ENCODE measurements at places on chromosomes 16 and 17.
A peak's percentile ranks its signal among the peaks of the same experiment; 100 is the strongest.

DNA sequence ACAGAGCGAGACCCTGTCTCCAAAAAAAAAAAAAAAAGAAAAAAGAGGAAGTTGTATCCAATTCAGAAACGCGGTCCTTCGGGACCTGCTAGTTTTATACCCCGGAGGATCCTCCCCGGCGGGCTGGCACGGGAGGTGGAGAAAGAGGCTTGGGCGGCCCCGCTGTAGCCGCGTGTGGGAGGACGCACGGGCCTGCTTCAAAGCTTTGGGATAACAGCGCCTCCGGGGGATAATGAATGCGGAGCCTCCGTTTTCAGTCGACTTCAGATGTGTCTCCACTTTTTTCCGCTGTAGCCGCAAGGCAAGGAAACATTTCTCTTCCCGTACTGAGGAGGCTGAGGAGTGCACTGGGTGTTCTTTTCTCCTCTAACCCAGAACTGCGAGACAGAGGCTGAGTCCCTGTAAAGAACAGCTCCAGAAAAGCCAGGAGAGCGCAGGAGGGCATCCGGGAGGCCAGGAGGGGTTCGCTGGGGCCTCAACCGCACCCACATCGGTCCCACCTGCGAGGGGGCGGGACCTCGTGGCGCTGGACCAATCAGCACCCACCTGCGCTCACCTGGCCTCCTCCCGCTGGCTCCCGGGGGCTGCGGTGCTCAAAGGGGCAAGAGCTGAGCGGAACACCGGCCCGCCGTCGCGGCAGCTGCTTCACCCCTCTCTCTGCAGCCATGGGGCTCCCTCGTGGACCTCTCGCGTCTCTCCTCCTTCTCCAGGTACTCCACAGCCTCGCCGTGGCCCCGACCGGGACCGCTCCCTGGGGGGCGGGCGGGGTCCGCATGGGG is at the start of gene CDH3:
Gene CDH3, plus strand, starts transcription at position 596 of the 779 bp plus-strand sequence. Its CDS starts 70 bp downstream, at position 666.
- no peak for DNase-seq

DNA sequence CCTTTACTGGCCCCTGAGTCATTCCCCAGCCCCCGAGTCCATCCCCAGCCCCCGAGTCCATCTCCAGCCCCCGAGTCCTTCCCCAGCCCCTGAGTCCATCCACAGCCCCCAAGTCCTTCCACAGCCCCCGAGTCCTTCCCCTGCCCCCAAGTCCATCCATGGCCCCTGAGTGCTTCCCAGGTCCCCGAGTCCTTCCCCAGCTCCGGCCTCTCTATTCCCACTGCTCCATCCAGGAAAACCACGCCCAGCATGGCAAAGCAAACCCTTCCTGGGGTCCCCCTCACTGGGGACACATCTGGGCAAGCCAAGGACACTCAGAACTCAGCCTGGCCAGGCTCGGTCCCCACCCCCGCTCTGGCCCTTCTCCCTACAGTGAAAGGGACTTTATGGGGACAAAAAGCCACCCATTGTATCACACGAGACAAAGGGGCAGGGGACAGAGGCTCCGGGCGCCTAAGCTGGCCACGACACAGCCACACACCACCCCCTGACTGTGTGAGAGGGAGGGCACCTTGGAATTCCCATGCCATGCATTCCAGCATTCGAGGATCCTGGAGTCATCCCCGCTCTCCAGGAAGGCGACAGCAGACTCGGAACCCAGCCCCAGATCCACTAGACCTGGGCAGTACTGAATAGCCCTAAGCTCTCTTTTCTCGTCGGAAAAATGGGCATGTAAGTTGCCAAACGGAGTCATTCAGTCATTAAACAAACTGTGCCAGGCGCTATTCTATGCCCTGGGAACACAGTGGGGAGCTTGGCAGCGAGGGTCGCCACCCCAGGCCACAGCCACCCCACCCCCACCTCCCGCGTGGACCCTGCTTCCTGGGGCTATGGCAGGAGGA is 14.0 kb downstream of the PLLP start:
- no peak for DNase-seq

GRCh38 chr17:76543826-76544545 is 4.1 kb downstream of the PRCD start:
- no peak for DNase-seq

DNA sequence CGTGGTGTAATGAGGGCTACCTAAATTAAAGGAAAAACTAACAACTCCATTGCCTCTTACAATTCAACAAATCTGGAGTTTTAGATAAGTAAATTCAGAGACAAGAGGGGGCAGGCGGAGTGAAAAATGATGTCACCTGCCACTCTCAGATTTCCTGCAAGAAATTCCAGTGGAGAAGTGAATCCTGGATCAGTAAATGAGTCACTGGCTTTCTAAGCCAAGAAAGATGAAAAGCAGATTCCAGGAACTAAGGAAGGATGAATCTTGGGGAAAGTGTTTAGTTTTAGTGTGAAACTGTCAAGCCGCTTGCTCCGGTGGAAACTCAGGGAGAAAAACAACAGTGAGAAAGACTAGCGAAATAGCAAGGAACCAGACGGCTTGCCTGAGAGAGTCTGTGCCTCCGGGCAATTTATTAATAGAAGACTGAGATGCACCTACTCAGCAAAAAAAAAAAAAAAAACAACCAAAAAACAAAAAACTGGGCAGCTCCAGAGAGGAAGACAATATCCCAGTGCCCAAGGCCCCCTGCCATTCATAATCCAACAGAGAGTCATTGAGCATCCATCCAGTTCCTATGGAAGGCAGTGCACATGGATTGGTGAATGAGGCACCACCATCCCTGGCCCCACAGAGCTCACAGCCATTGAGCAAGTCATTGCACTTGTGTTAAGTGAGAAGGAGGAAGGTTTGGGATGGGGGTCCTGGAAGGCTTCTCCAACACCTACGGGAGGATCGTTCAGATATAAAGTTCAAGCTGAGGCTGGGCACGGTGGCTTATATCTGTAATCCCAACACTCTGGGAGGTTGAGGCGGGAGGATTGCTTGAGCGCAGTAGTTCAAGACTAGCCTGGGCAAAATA is 12.1 kb upstream of the RIPOR1 start:
- DNase-seq = no peak

- no peak for DNase-seq
These were observed 771 bp downstream of the MSRB1 start for GRCh38 chr16:1942047-1942809.

DNA sequence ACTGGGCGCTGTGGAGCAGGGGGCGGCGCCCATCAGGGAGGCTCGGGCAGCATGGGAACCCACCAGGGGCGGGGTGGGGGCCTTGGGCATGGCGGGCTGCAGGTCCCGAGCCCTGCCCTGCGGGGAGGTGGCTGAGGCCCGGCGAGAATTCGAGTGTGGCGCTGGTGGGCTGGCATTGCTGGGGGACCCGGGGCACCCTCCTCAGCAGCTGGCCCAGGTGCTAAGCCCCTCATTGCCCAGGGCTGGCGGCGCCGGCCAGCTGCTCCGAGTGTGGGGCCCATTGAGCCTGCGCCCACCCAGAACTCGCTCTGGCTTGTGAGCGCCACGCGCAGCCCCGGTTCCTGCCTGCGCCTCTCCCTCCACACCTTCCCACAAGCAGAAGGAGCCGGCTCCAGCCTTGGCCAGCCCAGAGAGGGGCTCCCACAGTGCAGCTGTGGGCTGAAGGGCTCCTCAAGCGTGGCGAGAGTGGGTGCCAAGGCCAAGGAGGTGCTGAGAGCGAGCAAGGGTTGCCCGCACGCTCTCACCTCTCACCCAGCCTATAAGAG is 5.9 kb downstream of the ALDH3A2 start:
- DNase-seq = no peak

DNA sequence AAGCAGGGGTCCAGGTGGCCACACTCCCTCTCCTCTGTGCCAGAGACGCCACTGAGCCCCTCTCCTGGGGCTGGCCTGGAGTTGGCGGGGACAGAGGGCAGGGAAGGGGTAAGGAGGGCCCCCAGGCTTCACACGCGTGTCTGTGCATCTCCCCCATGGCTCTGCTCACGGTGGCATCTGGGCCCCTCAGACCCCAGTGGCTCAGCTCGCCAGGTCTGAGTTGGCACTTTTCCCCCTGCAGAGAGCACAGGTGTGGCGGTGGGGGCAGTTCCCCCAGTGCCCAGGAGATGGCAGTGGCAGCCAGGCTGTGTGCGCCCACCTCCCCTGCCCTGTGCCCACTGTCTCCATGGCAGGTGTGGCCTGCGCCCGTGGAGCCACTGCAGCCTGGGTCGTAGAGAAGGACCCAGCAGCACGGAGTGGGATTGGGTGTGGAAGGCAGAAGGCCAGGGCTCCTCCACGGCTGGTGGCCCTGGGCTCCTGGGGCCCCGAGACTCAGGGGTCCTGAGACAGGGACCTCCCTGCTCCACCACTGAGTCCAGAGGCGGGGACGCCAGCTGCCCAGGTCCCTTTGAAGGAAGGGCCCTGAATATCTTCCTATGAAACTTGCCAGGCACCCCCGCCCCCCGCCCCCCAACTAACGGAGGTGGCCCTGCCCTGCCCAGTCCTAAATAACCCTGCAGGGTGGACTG is 4.3 kb upstream of the APRT start:
- no peak for DNase-seq

GRCh38 chr17:83175822-83176622 is 96.6 kb downstream of the METRNL start:
- DNase-seq = peak; percentile 60

DNA sequence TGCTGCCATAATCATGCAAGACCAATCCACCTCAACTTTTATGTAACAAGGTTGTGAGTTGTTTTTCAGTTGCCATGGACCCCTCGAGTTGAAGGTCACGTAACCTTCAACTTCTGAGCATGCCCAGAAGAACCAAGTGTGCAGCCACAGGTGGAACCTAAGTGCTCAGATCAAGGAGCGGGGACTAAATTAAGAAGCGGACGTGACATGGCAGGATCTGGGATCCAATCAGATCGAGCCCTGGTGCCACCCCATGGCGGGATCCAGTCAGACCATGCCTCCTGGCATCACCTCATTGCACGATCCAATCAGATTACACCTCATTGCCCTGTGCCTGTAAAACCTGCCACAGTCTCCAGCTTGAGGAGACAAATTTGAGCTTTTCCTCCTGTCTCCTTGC is 204.5 kb upstream of the CDH5 start:
- DNase-seq = no peak

DNA sequence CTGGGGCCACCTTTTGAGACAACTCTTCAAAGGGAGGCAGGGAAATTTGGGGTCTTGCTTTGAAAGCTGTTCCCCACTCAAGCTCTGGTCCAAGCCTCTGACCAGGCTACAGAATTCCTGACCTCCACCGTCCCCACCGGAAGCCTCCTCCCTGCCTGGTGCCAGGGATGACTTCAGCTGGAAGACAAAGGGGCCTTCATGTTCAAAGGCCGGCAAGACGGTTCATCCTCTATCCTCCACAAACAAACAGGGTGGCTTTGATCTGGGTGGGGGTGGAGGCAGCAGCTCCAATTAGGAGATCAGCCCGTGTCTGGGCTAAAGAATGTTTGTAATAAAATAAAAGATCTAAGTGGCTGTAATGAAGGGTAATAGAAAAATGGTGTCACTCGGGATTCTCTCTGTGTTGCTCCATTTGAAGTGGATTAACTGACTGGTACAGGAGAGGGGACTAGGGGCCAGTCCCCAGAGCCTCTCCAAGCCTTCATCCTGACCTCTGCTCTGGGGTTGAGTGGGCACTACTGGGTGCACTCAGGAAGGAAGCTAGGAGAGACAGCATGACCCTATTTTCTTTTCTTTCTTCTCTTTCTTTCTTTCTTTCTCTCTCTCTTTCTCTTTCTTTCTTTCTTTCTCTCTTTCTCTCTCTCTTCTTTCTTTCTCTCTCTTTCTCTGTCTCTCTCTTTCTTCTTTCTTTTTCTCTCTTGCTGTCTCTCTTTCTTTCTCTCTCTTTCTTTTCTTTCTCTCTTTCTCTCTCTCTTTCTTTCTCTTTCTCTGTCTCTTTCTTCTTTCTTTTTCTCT is 27.5 kb upstream of the NKD1 start:
- peak; percentile 37 for DNase-seq

DNA sequence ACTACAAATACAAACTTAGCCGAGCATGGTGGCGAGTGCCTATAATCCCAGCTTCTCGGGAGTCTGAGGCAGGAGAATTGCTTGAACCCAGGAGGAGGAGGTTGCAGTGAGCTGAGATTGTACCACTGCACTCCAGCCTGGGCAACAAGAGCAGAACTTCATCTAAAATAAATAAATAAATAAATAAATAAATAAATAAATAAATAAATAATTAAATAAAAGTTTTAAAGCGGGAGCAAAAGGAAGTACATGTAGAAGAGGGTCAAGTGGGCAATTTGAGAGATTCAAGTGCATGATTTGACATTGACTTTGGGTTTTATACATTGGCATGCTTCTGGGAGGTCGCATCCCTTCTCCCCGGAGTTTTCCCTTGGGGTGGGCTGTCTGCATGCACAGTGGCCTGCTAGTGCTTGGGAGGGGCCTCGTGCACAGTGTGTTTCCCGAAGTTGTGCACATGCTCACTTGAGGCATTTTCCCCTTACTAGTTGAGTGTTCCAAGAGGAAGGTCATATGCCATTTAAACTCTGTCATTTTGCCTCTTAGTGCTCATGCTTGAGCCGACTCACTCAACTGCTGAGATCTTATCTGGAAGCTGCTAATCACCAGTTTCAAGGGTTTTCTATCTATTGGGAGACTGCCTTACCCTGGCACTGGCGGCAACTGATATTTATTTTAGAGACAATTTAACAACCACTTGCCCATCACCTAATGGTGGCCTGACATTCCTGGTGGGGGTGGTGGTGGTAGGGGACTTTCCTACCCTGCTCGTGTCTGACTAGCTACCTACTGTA is 193.2 kb upstream of the MPHOSPH6 start:
- no peak for DNase-seq

DNA sequence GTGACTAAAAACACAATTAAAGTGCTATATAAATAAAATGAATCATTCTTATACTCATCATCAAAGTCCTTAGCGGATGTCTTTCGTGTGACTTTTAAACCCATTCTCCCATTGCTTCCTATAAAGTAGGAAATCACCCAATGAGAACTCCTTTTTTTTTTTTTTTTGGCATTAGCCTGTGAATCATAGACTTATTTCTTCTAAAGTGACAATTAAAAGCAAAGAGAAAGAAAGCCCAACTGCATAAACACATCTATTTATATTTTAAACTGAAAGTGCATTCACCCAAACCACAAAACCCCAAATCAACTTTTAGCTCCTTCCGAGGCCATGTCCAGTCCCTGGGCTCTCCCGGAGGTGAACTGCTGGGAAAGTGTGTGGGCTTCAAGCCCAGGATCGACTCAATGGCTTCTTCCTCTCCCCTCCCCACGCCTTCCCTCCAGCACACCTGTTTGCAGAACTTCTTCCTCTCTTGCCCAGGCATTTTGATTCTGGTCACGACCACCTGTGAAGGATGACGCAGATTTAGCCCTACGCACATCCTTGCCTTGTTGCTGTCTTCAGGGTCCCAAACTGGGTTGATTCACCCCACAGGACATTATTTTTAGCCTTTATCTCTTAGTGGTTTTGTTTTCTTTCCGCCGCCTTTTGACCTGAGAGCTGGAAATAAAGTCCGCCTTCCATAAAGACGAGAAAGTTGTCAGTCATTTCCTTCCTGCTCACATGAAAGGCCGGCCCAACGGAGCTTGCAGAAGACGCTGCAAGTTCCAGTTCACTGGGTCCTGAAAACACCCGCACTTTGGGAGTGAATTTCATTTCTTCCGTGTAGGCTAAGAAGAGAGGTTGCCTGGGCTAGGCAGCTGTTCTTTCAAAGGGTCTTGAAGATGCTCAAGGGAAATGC is 166.8 kb downstream of the MAP2K6 start:
- DNase-seq = no peak

DNA sequence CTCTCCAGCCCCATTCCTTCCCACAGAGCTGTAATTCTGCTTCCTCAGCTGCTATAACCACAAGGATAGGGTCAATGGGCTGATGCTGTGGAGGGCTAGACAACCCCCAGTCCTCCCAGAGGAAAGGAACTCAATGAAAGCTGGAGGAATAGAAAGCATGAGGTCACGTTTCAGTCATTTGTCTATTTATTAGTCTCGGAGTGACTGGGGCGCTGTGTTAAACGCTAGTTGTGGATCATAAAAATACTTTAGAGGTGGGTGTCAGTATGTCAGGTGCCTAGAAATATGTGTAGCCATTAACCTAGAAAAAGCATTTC is 787 bp upstream of the CCL3L1 start:
- DNase-seq = no peak
